RPMI8226 (cell line): ENCODE measurements at places on chromosomes 6 and 20.

GRCh38 chr20:2281563-2281962 is 14.2 kb upstream of the TGM3 start:
- no peak for DNase-seq

- DNase-seq, result peak; percentile 80
Observed at GRCh38 chr20:40962733-40963504, 65.7 kb upstream of the TOP1 start.

DNA sequence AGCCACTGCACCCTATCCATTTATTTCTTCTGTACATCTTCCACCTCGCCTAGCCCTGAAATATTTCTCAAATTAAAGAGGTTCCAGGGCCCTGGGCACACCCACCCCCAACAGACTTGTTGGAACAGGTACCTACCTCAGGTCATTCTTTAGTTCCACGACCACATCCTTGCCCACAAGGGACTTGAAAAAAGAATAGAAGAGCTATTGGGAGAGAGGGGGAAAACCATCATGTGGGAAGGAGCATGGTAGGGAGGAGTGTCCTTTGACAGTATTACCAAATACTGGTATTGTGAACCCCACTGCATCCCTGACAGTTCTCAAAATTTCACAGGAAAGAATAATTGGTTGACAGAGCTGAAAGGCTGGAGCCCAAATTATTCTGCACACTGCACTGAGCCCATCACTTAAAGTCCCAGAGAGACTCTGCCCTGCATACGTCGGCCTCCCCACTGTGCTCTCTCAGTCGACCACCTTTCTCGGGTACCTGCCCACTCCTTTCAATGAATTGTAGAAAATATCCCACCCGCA is 762 bp downstream of the LSM2 start:
- no peak for DNase-seq

DNA sequence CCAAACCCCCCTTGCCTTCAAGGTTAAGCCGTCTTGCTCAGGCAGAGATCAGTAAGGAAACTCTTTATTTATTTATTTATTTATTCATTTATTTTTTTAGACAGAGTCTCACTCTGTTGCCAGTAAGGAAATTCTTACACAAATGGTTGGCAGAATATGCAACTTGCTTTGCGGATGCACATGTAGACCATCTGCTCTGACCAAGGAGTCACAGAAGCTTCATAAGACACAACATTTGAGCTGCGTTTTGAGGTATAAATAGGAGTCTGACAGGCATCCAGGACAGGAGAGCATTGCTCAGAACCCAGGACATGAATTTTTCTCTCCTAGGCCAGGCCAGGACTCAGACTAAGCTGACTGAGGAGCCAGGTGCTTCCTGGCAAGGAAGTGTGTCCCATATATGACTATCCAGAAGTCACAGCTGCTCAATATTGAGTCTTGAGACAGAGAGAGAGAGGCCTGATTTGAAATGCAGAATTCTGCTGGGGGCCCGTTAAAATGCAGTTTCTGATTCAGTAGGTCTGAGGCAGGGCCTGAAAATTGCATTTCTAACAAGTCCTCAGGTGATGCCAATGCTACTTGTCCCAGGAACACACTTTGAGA is 43.9 kb downstream of the HLA-A start:
- no peak for DNase-seq

GRCh38 chr6:10215326-10216110 is 199.4 kb downstream of the TFAP2A start:
- no peak for DNase-seq

- DNase-seq, result no peak
Observed at GRCh38 chr20:44958276-44958675, 1.9 kb downstream of the TOMM34 start.
